ENCODE measurements at places on chromosomes 4 and X.

DNA sequence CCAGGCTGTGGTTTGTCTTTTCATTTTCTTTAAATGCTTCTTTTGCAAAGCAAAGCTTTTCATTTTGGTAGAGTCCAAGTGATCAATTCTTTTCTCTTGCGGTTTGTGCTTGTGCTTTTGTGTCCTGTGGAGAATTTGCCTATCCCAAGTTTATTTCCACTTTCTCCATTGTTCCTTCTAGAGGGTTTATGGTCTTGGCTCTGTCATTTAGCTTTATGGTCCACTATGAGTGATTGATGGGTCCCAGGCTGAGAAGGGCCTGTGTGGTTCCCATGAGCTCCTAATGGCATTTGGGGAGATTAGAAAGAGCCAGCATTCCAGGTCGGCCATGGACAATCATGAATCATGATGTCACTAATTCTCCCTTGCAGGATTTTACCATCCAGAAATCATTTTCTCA lies 86.5 kb downstream of the CPZ start:
- no peak for DNase-seq

GRCh38 chrX:132909643-132910042 lies 48.8 kb downstream of the HS6ST2 start:
- no peak for DNase-seq

DNA sequence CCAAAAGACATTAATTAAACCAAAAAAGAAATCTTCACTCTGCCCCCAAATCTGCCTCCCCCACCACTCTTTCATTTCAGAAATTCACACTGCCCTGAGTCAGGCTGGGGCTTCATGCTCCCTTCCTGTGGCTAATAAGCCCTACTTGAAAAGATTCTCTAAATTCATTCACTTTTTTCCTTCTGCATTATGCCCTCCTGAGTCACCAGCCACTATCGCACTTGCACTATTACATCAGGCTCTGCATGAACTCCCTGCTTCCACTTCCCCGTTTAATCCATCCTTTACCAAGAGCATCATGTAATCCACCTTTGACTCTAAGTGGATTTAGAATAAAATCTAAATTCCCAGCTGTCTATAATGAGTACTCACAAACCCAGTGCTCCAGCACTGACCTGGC lies 295.4 kb upstream of the KLF3 start:
- no peak for DNase-seq

GRCh38 chr4:13367244-13367643 lies 116.9 kb downstream of the RAB28 start:
- peak; percentile 90 for DNase-seq
